Nephron progenitor cell (in vitro differentiated cells): ENCODE measurements at places on chromosomes 16 and 17.

DNA sequence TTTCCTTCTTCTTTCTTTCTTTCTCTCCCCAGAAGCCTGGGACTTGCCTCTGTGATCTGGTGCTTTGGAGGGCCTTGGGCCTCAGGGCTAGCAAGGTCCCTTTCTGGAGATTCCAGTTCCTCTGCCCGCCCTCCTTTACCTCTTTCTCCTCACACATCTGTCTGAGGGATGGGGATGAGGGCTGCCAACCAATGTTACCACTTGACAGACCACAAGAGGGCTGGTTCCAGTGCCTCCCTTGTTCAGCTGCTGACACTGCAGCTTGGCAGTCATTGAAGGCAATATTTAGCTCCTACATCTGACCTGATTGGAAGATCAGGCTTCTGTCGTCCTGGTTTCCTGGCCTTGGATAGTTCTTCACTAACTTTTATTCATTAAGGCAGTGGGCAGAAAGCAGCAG lies 3.6 kb upstream of the ZNF652 start:
- peaks cover 17% of the 10 kb centered on the region for H3K4me1 ChIP-seq
- DNase-seq: no peak
- no peak overlapping the region for H3K27ac ChIP-seq
- H3K27me3 ChIP-seq: no peaks in the 10 kb centered on the region

- H3K4me3 ChIP-seq: peak overlapping the region; percentile 97
- H3K27me3 ChIP-seq: peaks cover 5% of the 10 kb centered on the region
- peaks cover 25% of the 10 kb centered on the region for H3K36me3 ChIP-seq
- peak overlapping the region; percentile 99 for H3K27ac ChIP-seq
- DNase-seq: peak; percentile 62
Measured at GRCh38 chr17:62627904-62628633, 599 bp downstream of the MRC2 start.

DNA sequence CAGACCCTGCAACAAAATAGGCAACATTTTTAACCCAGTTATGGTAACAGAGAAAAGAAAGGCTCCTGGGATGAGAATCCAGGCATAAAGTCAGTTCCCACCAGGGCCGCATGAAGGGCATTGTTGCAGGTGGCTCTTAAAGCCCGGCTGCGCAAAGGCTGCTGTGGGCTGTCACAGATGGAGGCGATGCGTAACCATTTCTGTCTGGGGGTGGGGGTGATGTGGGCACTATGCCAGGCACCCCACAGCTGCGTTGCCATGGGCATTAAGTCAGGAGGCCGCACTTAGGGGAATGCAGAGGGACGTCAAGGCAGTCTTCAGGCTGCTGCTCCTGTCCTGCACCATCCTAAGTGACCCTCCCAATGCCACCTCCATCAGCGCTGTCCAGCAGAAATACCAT lies 228.4 kb downstream of the CPPED1 start:
- no peak for DNase-seq
- no peaks in the 10 kb centered on the region for H3K36me3 ChIP-seq
- no peak overlapping the region for H3K27ac ChIP-seq
- peaks cover 12% of the 10 kb centered on the region for H3K27me3 ChIP-seq

DNA sequence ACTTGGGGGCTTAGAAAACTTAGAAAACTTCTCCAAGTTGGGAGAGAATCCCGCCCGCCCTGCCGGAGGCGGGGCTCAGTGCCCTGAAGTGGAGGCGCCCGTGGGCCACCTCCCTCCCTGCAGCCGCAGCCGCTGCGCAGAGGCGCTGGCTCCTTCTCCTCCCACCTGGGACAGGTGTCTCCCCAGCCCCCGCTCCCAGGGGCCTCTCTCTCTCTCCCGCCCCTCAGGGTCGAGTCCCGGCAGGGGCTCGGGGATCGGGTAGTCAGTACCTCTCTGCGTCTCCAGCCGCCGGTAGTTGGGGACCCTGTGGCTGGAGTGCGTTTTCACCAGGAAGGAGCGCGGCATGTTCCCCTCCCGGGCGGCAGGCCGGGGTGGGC lies 257 bp downstream of the SNAI3 start:
- H3K36me3 ChIP-seq: no peaks in the 10 kb centered on the region
- H3K27ac ChIP-seq: no peak overlapping the region
- H3K4me1 ChIP-seq: peaks cover 23% of the 10 kb centered on the region
- peak overlapping the region; percentile 62 for H3K4me3 ChIP-seq

- peaks cover 58% of the 10 kb centered on the region for H3K27me3 ChIP-seq
- no peak overlapping the region for H3K4me3 ChIP-seq
- H3K27ac ChIP-seq: no peak overlapping the region
- no peak for DNase-seq
- H3K36me3 ChIP-seq: no peaks in the 10 kb centered on the region
- H3K4me1 ChIP-seq: peaks cover 91% of the 10 kb centered on the region
Measured at GRCh38 chr16:85440744-85441143, 172.4 kb upstream of the GSE1 start.

GRCh38 chr17:82154881-82155331 lies 56.9 kb upstream of the FASN start:
- H3K27me3 ChIP-seq: no peaks in the 10 kb centered on the region
- peaks cover 4% of the 10 kb centered on the region for H3K4me1 ChIP-seq
- no peak overlapping the region for H3K4me3 ChIP-seq
- no peak overlapping the region for H3K27ac ChIP-seq
- peaks cover 24% of the 10 kb centered on the region for H3K36me3 ChIP-seq

- H3K4me1 ChIP-seq: peaks cover 17% of the 10 kb centered on the region
- H3K27ac ChIP-seq: no peak overlapping the region
- H3K27me3 ChIP-seq: peaks cover 80% of the 10 kb centered on the region
- peak; percentile 80 for DNase-seq
- peaks cover 9% of the 10 kb centered on the region for H3K36me3 ChIP-seq
Measured at GRCh38 chr17:60135151-60135950, 14.4 kb upstream of the CA4 start.

- DNase-seq: no peak
- H3K36me3 ChIP-seq: peaks cover 62% of the 10 kb centered on the region
- no peak overlapping the region for H3K4me3 ChIP-seq
- H3K27me3 ChIP-seq: peaks cover 7% of the 10 kb centered on the region
- peaks cover 43% of the 10 kb centered on the region for H3K4me1 ChIP-seq
Measured at GRCh38 chr16:57152096-57153093, 33.4 kb downstream of the PSME3IP1 start.

GRCh38 chr16:89119166-89119621 lies 25.5 kb downstream of the ACSF3 start:
- H3K4me1 ChIP-seq: no peaks in the 10 kb centered on the region
- H3K4me3 ChIP-seq: no peak overlapping the region
- H3K27me3 ChIP-seq: no peaks in the 10 kb centered on the region
- peaks cover 31% of the 10 kb centered on the region for H3K36me3 ChIP-seq
- no peak for DNase-seq

GRCh38 chr17:71548540-71549190 lies 572.2 kb upstream of the SOX9 start:
- no peaks in the 10 kb centered on the region for H3K27me3 ChIP-seq
- H3K4me1 ChIP-seq: no peaks in the 10 kb centered on the region
- H3K27ac ChIP-seq: no peak overlapping the region
- no peak overlapping the region for H3K4me3 ChIP-seq
- H3K36me3 ChIP-seq: no peaks in the 10 kb centered on the region
- no peak for DNase-seq

DNA sequence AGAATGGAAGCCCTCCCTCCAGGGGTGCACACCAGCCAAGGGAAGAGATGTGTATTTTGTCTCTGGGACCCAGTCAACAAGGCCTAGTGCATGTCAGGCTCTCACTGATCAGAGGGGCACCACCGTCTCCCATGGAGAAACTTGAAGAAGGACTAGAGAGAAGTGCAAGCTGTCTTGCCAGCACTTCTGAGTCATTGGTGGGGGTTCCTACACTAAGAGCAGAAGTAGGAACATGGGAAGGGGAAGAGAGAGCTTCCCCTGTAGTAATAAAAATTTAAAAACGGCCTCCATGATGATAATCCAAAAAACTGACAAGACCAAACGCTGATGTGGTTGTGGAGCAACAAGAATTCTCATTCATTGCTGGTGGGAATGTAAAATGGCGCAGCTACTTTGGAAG lies 46.3 kb downstream of the DYNLRB2 start:
- H3K36me3 ChIP-seq: no peaks in the 10 kb centered on the region
- DNase-seq: no peak
- H3K4me3 ChIP-seq: no peak overlapping the region
- peaks cover 30% of the 10 kb centered on the region for H3K27me3 ChIP-seq

DNA sequence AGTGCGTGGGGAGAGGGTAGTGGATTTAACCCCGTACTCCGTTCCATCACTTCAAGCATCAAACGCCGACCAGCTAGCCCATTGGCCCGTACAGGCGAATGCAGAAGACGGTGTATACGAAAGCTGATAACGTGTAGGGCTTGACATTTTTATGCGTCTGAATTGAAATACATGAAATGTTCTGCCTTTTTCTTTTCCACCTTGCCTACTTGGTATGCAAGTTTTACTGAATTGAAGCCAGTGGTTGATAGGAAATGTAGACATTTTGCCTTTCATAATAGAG lies 834 bp upstream of the STAT3 start:
- H3K4me1 ChIP-seq: peaks cover 32% of the 10 kb centered on the region
- H3K36me3 ChIP-seq: peaks cover 4% of the 10 kb centered on the region
- peak; percentile 15 for DNase-seq
- H3K4me3 ChIP-seq: peak overlapping the region; percentile 95
- H3K27ac ChIP-seq: no peak overlapping the region
- peaks cover 7% of the 10 kb centered on the region for H3K27me3 ChIP-seq

GRCh38 chr17:2140683-2141082 lies 85.8 kb downstream of the HIC1 start:
- no peak for DNase-seq
- H3K27ac ChIP-seq: no peak overlapping the region
- no peak overlapping the region for H3K4me3 ChIP-seq
- peaks cover 22% of the 10 kb centered on the region for H3K4me1 ChIP-seq

DNA sequence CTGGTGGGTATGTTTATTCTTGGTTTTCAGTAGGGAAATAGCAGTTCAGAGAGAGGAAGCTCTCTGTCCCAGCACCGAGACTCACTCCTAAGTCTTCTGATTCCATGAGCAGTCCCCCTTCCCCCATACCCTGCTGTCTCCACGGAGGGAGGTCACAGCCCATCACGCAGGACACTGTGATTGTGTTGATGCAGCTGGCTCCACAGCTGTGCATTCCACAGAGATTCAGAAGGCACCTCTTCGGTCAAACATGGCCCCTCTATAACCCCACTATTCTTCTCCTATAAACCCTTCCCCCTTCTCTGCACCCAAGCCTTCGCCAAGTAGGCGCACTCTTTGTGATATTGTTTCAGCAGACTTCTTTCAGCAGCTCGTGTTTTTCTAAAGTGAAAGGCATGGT lies 104.3 kb upstream of the HLF start:
- DNase-seq: no peak
- H3K36me3 ChIP-seq: peaks cover 29% of the 10 kb centered on the region
- H3K4me1 ChIP-seq: peaks cover 4% of the 10 kb centered on the region
- no peak overlapping the region for H3K4me3 ChIP-seq
- peaks cover 2% of the 10 kb centered on the region for H3K27me3 ChIP-seq

DNA sequence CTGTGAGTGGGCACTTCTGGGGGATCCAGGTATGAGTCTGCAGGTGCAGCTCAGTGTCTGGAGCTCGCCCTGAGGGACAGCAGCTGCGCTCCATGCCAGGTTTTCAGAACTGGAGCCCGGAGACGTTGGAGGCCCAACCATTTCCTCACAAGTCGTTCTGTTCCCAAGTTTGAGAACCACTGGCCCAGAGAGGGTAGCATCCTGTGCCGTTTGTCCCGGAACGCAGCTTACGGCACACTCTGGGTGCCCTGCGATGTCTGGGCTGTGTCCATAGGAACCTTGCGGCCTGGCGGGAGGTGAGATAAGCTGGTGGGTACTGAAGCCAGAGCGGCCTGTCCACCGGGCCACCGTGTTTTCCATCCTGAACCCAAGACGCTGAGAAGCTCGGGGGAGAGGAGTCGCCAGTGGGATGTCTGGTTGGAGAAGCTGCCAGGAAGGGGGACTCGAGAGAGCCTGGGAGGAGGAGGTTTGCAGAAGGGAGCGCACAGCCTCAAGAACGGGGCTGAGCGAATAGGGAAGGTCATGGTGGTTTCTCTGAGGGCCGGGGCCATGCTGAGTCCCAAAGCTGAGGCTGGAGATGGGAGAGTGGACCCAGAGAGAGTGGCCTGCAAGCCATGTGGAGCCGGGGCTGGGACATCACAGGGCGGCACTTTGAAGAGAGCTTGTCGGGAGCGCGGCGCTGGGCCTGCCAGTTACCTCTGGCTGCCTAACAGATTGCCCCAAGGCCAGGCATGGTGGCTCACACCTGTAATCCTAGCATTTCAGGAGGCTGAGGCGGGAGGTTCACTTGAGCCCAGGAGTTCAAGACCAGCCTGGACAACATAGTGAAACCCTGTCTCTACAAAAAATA lies 211.0 kb upstream of the GSE1 start:
- DNase-seq: no peak
- H3K4me3 ChIP-seq: no peak overlapping the region
- no peaks in the 10 kb centered on the region for H3K36me3 ChIP-seq
- H3K4me1 ChIP-seq: peaks cover 34% of the 10 kb centered on the region

GRCh38 chr17:76369804-76370203 lies 14.6 kb upstream of the SPHK1 start:
- no peak overlapping the region for H3K27ac ChIP-seq
- H3K4me3 ChIP-seq: no peak overlapping the region
- no peaks in the 10 kb centered on the region for H3K36me3 ChIP-seq
- peaks cover 16% of the 10 kb centered on the region for H3K27me3 ChIP-seq

GRCh38 chr16:81609323-81609892 lies 164.8 kb downstream of the CMIP start:
- no peak for DNase-seq
- H3K36me3 ChIP-seq: peaks cover 26% of the 10 kb centered on the region

DNA sequence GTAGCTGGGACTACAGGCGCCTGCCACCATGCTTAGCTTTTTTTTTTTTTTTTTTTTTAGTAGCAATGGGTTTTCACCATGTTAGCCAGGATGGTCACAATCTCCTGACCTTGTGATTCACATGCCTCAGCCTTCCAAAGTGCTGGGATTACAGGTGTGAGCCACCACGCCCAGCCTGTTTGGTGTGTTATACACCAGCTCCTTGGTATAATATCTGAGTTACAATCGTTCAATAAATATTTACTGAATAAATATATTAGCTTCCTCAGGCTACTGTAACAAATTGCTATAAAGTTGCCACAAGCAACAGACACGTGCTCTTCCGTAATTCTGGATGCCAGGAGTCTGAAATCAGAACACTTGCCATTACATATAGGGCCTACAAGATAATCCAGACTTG lies 13.6 kb upstream of the FAM20A start:
- no peak for DNase-seq
- no peak overlapping the region for H3K4me3 ChIP-seq
- H3K27me3 ChIP-seq: peaks cover 4% of the 10 kb centered on the region
- no peaks in the 10 kb centered on the region for H3K36me3 ChIP-seq
- no peak overlapping the region for H3K27ac ChIP-seq

- H3K27ac ChIP-seq: peak overlapping the region; percentile 22
- H3K4me1 ChIP-seq: peaks cover 4% of the 10 kb centered on the region
- H3K27me3 ChIP-seq: peaks cover 14% of the 10 kb centered on the region
- no peak overlapping the region for H3K4me3 ChIP-seq
- DNase-seq: no peak
Measured at GRCh38 chr16:80896776-80897175, 92.4 kb upstream of the CDYL2 start.

GRCh38 chr17:40363111-40363827 lies 1.3 kb downstream of the GJD3 start:
- H3K4me1 ChIP-seq: peaks cover 24% of the 10 kb centered on the region
- H3K27me3 ChIP-seq: peaks cover 55% of the 10 kb centered on the region
- H3K27ac ChIP-seq: no peak overlapping the region
- peak overlapping the region; percentile 85 for H3K4me3 ChIP-seq
- H3K36me3 ChIP-seq: no peaks in the 10 kb centered on the region

- H3K4me1 ChIP-seq: peaks cover 38% of the 10 kb centered on the region
- H3K36me3 ChIP-seq: peaks cover 10% of the 10 kb centered on the region
- peak overlapping the region; percentile 85 for H3K4me3 ChIP-seq
- peak overlapping the region; percentile 90 for H3K27ac ChIP-seq
Measured at GRCh38 chr17:78127888-78128550, 536 bp downstream of the TMC6 start.

- no peak overlapping the region for H3K4me3 ChIP-seq
- no peak overlapping the region for H3K27ac ChIP-seq
- H3K36me3 ChIP-seq: no peaks in the 10 kb centered on the region
- peaks cover 50% of the 10 kb centered on the region for H3K27me3 ChIP-seq
- H3K4me1 ChIP-seq: peaks cover 4% of the 10 kb centered on the region
Measured at GRCh38 chr17:45966606-45967280, 32.3 kb upstream of the STH start.
